ENCODE measurements at places on chromosomes 16 and 17. TPM values are rescaled to one million over a fixed set of nuclear protein-coding genes. Genes with fewer than 3 reads are reported as not detected.

GRCh38 chr16:25512041-25512440, 179.7 kb upstream of the HS3ST4 start:
- no peak for DNase-seq

GRCh38 chr17:40178021-40178601, 841 bp downstream of the RAPGEFL1 start:
- no peak for DNase-seq

GRCh38 chr16:15592324-15592723, 50.6 kb downstream of the MARF1 start:
- DNase-seq, result no peak

The SLC22A31 gene
- not detected for total RNA-seq

GRCh38 chr17:54307351-54307750, 484.6 kb downstream of the KIF2B start:
- no peak for DNase-seq

GRCh38 chr16:2520784-2521531, 787 bp downstream of the AMDHD2 start:
- no peak for DNase-seq

The RTN4RL1 gene
- total RNA-seq, result 1.3 TPM

The CDH1 gene
- not detected for total RNA-seq

The ZC3H7A gene
- 19.4 TPM for total RNA-seq
